ENCODE measurements at places on chromosomes 11 and 22.

DNA sequence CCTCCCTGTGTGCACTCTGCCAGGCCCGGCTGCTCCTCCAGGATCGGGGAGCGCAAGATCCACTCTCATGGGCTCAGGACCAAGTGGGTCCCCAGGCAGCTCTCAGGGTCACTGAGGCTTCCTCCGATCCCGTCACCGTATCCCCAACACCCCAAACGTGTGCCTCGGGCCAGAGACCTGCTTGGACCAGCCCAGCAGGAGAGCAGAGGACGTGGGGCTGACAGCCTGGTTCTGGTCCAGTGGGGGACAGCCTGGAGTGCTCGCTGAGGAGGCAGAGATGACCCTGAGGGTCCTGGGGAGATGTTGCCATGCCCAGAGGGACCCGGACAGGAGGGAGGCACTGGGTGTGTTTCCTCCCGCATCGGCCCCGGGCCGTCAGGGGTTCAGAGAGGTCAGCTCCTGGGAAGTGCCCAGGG, 1402.6 kb downstream of the BRD1 start:
- DNase-seq, result no peak

GRCh38 chr22:39833093-39833492, 60.5 kb downstream of the ENTHD1 start:
- DNase-seq, result no peak

- DNase-seq, result no peak
Observed at GRCh38 chr11:67999201-67999629, 4.7 kb downstream of the UNC93B1 start.

DNA sequence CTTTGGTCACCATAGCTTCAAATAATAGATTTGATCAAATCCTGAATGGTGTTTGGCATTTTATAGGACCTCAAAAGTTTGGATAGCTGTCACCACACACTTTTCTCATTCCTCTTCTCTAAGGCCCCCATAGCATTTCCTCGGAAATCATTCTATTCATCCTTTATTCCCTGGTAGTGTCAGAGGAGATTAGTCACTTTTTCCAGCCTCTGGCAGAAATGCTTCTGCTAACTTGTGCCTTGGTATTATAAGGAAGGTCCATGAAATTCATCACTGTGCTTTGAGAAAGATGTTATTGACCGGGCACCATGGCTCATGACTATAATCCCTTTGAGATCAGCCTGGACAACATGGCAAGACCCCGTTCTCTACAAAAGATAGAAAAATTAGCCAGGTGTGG, 19.7 kb upstream of the NUP160 start:
- DNase-seq, result no peak

GRCh38 chr11:47415949-47416472, 7.6 kb downstream of the SLC39A13 start:
- no peak for DNase-seq

GRCh38 chr11:134399293-134399654, 12.8 kb downstream of the B3GAT1 start:
- no peak for DNase-seq

DNA sequence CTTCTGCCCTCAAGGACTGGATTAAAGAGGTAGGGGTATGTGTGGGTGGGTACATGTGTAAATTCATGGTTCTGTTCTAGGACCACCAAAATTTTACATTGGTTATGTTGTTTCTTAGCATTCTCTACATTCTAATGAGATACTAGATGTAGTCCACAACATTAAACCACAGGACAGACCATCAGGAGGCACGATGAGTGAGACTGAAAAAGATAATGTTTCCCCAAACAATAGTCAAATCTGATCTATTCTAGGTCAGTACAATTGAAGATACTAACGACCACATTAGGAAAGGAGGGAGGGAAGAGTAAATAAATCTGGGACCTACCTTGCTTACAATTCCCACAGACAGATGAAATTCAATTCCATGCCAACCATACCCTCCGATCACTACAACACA, 42.2 kb downstream of the MRTFA start:
- DNase-seq, result no peak

DNA sequence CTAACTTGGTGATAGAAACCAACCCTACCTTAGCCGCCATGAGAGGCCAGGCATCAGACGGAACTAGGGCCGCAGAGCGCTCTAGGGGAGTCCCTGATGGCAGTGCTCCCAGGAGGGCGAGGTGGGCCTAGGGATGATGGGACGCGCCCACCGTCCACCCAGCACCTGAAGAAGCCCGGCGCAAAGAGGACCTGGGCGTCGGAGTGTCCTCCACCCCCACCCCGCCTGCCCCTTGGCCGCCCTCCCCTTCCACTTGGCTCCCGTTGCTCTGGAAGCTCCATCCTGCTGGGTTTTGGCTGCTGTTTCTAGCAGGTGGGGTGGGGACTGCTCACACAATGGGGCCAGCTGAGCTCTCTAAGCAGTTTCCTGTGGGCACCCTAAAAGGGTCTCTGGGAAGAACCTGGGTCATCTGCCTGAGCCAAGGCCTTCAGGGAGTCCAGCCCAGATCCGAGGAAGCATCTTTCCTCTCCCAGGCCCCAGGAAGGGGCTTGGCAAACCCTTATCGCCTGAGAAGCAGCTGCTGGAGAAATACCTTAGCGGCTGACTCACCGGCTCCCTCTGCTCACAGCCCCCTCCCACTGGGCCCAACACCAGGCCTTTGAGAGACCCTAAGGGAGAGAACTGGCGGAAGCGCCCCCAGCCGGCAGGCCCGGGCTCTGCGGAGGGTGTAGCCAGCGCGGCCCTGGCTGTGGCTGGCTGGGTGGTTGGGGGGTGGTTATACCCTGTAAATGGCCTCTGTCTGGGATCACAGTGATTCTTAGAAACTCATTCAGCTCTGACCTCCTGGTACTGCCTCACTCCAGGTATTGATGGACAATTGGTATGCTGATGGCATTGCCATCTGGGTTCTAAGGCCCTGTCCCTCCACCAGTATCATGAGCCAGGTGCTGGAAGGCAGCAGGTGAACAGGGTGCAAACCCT, 19.3 kb downstream of the CREB3L1 start:
- peak; percentile 42 for DNase-seq

DNA sequence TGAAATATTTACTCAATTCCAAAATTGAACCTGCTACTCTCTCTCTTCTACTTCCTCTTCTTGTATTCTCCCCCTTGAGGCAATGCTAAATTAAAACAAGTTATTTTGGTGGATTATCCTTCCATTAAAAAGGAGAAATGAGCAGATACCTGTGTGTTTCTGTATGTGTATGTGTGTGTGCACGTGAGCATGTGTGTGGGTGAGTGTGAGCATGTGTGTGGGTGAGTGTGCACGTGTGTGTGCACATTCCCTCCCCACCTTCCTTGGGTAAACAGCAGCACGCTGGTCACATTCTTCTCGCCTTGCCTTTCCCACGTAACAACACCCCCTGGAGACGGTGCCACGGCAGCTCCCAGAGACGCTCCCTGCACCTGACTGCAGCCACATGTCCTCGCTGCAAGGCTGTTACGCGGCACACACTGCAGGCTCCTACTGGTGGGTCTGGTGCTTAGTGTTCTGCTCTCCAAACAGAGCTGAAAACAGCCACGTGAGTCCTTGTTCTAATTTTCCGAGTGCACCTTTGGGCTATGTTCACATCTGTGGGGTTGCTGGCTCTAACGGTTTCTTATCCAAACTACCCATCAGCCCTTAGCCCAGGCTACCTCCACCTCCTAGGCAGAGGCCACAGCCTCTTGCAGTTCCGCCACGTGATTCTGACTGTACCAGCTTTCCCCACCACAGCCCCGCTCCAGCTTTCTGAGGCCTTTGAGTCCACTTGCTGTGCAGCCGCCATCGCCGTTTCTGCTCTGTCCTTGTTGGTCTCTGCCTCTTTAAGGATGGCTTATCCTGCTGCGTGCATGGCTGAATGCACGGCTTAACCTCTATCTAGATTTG, 123.4 kb downstream of the CTTN start:
- no peak for DNase-seq

DNA sequence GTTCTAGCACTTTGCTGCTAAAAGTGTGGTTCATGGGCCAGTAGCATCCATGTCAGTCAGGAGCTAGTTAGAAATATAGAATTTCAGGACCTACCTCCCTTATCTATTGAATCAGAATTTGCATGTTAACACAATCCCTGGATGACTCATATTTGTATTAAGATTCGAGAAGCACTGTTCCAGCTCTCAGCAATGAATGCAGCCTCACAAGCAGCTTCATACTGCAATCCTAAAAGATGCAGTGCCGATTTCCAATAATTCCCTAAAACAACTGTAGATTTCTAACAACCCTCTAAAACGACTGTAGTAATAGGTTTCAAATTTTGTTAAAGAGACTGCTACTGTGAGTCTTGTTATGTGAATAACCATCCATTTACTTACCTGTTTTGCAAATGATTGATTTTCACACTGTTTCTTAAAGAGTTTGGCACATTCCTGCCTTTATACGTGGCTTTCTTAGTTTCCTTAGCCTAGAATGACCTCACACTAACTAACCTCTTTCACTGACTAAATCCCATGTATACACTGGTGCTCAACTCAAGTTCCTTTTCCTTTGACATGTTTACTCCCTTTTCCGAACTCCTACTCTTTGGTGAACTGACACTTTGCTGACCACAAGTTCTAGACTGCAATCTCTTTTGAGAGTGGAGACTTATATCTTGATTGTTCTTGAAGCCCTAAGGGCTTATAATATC, 511.8 kb downstream of the METTL15 start:
- DNase-seq, result no peak

DNA sequence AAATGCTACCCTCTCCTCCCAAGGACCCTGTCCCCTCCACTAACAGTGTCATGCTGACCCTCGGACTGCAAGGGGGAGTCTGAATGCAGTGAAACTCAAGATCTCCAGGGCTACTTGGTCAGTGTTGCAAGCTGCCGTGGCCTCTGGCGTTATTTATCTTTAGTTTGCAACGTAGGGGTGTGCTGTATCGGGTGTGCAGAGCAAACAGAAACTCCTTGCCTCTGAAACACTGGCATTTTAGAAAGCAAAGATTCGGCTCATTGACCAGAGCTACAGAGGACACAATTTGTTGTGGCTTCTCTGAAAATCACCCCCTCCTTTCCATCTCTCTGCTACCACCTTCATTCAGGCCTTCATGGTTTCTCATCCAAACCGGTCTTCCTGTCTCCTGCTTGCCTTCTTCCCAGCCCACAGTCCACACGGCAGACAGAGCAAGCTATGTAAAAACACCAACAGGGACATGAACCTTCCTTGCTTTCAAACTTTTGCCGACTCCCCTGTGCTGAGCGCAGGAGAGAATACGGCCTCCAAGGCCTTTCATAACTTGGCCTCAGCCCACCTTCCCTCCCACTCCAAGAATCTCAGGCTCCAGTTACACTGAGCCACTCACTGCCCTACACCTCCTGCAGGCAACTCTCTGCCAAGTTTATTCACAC, 14.9 kb downstream of the FZD4 start:
- DNase-seq, result no peak

DNA sequence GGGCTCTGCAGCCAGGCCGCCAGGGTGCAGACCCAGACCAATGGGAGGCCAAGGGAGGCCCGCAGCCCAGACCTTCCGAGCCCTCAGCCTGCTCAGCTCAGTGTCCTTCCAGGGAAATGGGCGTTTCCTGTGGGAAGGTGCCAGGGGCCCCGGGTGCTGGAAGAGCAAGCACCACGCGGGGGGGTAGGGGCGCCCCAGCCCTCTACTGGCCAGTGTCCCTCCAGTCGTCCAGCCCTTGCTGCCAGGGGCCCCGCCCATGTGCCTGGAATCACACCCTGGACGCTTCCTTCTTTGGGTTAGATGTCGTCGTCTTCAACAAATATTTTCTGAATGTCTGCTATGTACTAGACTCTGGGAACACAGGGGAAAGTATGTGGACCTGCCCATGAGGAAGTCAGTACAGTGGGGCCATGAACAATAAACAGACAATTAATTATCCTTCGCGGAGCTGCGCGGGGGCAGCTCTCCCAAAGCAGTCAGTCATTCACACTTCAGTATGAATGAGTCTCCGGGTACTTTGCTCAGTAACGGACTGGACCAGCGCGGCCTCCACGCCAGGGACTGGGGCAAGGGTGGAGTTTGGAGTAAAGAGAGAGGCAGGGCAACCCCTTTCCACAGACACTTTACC, 60.2 kb downstream of the CDKN1C start:
- DNase-seq, result no peak
